ENCODE measurements at places on chromosomes 3 and 15. TPM values are rescaled to one million over a fixed set of nuclear protein-coding genes. Genes with fewer than 3 reads are reported as not detected.

DNA sequence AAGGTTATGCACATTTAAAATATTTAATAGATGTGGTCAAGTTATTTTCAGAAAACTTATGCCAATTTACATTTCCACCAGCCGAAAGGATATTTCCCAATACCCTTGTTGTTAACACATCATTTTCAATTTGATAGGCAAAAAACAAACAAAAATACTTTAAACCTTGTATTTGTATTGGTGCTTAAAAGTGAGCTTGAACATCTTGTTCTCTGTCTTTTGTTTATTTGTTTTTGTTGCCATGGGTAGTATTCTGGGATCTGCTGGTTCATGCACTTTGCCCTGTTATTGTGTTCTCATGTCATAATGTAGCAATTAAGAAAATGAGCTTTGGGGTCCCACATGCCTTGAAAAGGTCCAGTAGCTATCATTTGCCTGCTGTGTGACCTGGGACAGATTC lies 191.4 kb downstream of the LRTM1 start:
- DNase-seq = peak; percentile 5

- no peak for DNase-seq
These were observed 123.9 kb upstream of the AGBL1 start for GRCh38 chr15:85955501-85956391.

GRCh38 chr3:99248130-99248529 lies 346.6 kb upstream of the DCBLD2 start:
- no peak for DNase-seq

DNA sequence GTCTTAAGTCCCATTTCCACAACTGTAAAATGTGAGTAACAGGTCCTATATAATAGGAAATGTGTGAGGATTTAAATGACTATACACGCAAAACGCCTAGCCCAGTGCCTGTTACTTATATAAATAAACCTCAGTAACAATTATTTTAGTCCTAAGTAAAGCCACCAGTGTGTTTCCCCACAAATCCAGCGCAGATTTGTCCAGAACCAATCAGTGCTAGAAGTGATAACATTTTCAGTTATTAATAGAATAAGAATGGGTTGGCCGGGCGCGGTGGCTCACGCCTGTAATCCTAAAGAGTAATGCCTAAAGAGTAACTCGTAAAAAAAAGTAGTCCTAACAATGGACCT lies 561 bp downstream of the RPAP1 start:
- no peak for DNase-seq

DNA sequence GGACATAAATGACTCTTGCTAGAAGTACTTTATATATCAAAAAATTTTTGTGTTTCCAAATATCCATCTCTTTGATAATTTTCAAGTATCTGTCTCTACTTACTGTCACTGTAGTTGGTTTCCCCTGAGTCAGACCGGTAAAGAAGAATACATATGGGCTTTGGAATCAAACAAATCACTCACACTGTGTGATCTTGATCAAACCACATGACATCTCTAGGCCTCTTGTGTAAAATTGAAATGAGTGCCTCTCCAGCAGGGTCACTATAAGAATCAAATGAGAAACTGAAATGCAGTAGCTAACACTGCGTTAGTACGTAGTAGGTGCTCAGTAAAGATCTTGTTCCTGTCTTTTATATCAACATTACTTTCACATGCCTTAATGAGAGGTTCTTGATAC lies 314.6 kb upstream of the STT3B start:
- DNase-seq = no peak

DNA sequence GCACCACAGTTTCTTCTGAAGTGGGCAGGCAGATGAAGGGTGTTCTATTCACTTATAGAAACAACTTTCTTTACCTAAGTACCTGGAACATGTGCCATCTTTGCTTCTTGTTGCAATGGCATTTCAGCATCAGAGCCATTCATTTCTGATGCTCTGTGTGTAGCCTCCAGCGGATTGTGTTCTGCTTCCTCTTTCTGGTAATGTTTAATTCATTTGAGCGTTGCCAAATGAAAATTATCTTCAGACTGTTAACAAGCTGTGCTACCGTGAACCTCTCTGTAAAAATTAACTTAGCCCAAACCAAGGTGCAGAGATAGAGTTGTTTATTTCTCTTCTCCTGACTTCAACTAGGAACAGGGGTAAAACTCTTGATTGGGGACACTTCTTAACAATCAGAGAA lies 302.0 kb downstream of the EDEM1 start:
- DNase-seq = no peak

DNA sequence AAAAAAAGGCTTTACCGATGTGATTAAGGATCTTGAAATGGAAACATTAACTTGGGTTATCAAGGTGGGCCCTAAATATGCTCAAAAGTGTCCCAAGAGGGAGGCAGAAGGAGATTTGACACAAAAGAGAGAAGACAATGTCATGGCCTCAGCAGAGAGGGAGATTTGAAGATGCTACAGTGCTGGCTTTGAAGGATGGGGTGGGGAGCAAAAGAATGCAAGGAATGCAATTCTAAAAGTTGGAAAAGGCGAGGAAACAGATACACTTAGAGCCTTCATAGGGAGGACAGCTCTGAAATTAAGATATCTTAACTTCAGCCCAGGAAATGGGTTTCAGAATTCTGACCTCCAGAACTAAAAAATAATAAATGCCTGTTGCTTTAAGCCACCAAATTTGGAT lies 314.5 kb upstream of the CCDC54 start:
- DNase-seq = no peak

DNA sequence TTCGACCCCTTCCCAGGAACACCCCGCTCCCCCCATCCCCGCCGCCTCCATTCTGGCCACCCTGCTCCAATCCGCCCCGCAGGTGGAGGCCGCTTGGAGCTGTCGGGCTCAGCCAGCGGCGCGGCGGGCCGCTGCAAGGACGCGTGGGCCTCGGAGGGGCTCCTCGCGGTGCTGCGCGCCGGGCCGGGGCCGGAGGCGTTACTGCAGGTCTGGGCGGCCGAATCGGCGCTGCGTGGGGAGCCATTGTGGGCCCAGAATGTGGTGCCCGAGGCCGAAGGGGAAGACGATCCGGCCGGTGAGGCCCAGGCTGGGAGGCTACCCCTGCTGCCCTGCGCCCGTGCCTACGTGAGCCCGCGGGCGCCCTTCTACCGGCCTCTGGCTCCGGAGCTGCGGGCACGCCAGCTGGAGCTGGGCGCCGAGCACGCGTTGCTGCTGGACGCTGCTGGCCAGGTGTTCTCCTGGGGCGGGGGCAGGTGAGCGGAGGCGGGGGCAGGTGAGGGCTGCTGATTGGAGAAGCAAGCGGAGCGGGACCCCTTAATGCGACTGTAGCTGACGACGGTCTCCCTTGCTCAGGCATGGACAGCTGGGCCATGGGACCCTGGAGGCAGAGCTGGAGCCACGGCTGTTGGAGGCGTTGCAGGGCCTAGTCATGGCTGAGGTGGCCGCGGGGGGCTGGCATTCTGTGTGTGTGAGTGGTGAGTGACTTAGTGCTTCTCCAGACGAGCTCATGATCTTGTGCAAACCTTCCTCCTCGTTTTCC lies 2.5 kb downstream of the RCCD1 start:
- DNase-seq = no peak

DNA sequence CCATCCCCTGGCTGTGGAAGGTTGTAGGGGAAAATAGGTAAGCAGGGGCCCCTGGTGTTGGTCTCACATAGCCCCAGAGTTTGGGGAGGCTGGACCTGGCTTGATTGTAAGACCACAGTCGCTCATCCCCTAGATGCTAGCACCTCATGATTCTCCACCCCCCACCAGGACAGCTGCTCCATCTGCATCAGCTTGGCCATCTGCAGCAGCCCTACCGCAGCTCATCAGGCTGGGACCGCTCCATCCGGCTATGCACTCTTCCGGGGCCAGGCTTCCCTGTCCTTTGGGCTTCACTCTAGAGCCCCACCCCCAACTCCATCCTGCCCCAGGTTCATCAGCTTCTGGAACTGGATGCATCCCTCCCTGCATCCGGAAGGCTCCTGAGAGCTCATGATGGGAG lies 12.6 kb downstream of the SCN5A start:
- no peak for DNase-seq

GRCh38 chr3:36302158-36302509 lies 78.2 kb upstream of the STAC start:
- no peak for DNase-seq

DNA sequence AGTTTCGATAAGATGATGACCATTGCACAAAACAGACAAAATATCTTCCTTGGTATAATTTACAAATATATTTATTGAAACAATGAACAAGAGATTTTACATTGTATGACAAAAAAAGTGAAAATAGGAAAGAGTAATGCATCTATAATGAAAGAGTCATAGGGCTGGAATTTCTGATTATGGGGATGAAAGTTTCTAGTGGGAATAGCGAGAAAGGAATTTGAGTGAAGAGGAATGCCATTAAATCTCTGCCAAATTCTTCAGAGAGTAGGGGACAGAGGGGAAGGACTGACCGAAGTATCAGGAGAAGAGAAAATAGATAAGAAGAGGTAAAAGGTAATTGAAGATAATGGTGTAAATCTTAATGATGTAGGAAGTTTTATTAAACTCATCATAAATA lies 125.4 kb downstream of the VGLL3 start:
- DNase-seq = no peak

- no peak for DNase-seq
These were observed 40.1 kb upstream of the EPHB1 start for GRCh38 chr3:134754768-134755559.

GRCh38 chr3:11720917-11721411 lies 77.2 kb upstream of the VGLL4 start:
- DNase-seq = peak; percentile 51

DNA sequence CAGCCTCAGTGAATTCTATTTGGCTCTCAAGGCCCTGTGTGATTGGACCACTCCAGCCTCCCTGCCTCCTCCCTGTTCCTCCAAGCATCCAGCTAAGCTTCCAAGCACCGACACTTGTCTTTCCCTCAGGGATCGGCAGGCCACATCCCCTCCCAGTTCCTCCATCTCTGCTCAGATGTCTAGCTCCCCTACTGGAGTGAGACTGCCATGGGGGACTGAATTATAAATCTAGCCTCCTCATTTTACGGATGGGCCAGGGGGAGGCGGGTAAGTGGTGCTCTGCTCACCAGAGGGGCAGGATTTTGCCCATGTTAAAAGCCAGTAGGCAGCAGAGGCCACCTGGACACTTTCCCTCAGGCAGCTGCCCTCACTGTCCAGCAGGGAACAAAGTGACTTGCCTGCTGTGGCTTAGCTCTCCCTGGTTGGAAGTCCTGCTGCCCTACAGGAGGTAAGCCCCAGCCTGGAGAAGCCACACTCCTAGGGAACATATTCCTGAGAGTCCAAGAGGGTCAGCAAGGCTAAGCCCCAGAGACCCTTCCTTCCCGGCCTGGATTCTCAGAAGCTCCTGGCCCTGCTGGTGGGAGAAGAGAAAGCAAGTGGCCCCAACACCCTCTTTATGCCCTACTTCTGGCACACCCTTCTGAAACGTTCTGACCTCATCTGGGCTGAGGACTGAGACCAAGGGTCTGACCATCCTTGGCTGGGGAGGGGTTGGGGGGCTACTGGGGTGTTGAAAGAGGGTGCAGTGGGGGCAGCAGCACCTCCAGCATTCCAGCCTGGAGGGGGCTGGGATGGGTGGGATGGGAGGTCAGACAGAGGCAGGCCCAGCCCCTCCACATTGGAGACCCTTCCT lies 9.1 kb upstream of the HHATL start:
- DNase-seq = no peak

- DNase-seq = no peak
These were observed 607.9 kb upstream of the KCNMB2 start for GRCh38 chr3:177928172-177928873.

DNA sequence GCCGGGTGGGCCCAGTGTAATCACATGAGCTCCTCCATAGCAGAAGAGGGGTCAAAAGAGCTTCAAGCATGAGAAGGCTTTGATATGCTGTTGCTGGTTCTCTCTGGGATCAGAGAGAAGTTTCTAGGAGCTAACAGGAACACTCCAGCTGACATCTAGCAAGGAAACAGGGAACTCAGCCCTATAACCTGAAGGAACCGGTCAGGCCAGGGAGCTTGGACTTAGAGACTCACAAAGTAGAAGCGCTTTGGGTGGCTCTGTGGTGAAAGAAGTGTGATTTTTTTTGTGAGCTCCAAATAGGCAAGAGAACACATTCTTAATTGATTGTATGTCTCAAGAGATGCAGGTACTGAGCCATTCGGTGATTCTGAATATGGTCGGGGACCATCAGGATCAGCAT lies 26.2 kb upstream of the EPHB1 start:
- DNase-seq = no peak

- no peak for DNase-seq
These were observed 455.3 kb upstream of the NAALADL2 start for GRCh38 chr3:174403831-174404230.

DNA sequence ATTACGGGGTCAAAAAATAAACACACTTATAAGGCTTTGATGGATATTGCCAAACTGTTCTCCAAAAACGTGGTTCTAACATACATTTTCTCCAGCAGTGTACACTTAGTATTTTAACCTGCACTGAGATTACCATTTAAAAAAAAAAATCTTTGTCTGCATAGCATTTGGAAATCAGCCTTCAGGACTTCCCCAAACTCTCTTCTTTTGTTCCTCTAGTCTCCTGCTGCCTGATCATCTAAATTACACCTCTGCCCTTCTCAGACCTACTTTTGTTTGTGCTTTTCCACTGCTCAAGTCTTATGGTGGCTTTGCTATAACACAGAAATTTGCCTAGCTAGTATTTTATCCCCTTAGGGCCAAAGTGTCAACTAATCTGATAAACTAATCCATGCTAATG lies 3.8 kb downstream of the NCEH1 start:
- no peak for DNase-seq

The GPR171 gene
- 0.39 TPM for total RNA-seq

The PYDC2 gene
- total RNA-seq = not detected

The PLA2G4D gene
- 4.8 TPM for total RNA-seq

The IL17RE gene
- total RNA-seq = 6.3 TPM

The THSD4 gene
- 24.3 TPM for total RNA-seq

The CHST13 gene
- total RNA-seq = 0.20 TPM

The SLC22A14 gene
- 0.30 TPM for total RNA-seq

The PRSS50 gene
- total RNA-seq = 0.89 TPM

Measured in skin of body (tissue), 3 donors.